ENCODE measurements at places on chromosomes 4 and X.

- no peak for DNase-seq
These were observed 52.9 kb upstream of the TRPC5OS start for GRCh38 chrX:111823128-111823527.

GRCh38 chr4:43238585-43238984 lies 346.1 kb downstream of the GRXCR1 start:
- no peak for DNase-seq

DNA sequence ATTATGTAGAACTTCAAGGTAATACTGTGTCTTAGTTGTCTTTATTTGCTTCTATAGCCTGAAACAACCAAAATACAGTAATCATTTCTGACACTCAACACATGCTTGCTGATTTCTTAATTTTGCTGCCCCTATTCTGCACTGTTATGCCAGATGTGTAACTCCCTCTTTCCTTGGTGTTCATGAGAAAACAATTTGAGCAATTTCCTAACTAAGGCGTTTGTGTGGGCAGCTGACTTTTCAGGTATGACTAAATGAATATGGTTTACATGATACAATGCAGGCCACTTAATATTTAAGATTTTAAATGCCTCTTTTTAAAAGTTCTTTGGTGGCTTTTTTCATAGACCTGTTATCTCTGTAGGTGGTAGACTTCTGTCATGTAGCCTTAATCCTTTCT lies 46.1 kb upstream of the CENPE start:
- DNase-seq, result no peak

- no peak for DNase-seq
These were observed 626 bp downstream of the YTHDC1 start for GRCh38 chr4:68349279-68349648.

DNA sequence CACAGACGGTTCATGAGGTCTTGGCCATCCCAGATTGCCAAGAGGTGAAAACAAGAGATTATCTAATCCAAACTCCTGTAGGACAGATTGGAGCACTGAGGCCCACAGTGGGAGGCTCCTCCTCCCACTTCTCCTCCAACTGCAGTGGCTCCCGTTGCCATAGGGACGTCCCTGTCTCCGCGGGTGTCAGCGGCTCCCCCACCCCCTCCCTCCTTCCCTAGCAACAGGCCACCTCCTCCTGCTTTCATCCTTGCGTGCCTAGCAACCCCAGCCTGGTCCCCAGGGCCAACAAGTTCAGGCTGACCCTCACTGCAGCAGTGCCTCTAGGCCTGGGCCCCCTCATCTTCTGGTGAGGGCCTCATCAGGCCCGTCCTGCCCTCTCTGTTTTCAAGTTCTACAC lies 6.8 kb upstream of the IQSEC2 start:
- no peak for DNase-seq

GRCh38 chrX:44432641-44433040 lies 89.2 kb upstream of the EFHC2 start:
- no peak for DNase-seq

GRCh38 chrX:133265331-133265730 lies 47.2 kb upstream of the TFDP3 start:
- DNase-seq, result peak; percentile 13

DNA sequence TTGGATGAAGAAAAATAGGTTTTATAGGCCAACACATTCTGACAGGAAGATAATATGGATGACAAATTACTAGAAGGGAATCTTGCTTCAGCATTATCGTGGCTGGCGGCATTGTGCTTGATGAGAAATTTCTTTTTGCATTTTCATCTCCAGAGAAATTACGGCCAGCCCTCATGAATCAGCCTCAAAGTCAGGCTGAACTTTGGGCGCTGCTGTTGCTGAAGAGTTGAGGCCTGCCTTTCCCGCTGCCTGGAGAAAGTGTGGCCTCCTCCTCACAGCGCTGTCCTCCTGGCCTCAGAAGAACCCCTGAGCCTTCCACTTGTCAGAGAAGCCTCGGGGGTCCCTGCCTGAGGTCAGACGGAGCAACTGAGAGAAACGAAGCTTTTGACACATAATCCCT lies 272.4 kb upstream of the KCNIP4 start:
- DNase-seq, result no peak

DNA sequence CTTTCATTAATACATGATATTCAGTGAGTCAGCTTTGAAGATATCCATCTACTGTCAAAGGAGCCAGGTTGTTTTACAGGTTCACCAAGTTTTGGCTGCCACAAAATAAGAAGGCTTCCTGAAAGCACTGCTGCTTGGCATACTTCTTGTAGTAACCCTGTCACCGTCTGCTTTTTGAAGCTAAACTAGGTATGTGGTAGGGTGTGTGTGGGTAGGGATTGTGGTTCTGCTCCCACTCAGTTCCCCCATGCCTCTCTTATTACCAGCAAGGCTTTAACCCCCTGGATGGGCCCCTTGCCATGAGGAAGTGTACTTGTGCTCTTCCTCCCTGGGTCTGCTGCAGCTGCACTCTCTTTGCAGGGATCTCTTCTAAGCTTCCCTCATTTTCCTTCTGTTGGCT lies 191.2 kb downstream of the BANK1 start:
- DNase-seq, result no peak

DNA sequence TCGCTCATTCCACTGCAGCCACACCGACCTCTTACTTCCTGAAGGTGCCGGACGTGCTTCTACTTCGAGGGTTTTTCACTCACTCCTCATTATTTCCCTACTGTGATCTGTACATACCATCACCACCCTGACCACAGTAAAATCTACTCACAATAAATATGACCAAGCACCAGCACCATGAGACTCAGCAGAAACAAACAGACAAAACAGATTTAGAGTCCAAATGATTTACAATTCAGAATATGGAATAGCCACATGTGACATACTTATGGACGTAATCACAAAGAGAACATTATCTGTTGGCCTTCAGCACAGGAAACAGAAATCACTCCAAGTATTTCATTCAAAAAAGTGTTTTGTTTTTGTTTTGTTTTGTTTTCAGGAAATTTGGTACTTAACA lies 16.1 kb upstream of the KLB start:
- no peak for DNase-seq

DNA sequence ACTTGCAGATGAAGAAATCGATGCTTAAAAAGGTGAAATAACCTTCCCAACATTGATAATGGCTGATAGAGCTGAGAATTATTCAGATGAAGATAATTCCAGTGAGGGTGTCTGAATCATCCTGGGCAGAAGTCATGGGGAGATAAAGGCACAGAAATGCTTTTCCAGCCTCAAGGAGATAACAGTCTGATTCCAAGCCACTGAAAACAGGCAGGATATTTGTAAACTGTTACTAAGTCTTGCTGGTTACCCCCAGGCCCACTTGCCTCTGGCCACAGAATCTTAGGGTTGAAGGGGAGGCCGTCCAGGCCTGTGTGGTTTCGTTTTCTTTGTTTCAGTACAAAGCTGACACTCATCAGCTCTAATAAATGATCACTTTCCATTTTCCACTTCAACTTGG lies 158.5 kb downstream of the SH3KBP1 start:
- no peak for DNase-seq

DNA sequence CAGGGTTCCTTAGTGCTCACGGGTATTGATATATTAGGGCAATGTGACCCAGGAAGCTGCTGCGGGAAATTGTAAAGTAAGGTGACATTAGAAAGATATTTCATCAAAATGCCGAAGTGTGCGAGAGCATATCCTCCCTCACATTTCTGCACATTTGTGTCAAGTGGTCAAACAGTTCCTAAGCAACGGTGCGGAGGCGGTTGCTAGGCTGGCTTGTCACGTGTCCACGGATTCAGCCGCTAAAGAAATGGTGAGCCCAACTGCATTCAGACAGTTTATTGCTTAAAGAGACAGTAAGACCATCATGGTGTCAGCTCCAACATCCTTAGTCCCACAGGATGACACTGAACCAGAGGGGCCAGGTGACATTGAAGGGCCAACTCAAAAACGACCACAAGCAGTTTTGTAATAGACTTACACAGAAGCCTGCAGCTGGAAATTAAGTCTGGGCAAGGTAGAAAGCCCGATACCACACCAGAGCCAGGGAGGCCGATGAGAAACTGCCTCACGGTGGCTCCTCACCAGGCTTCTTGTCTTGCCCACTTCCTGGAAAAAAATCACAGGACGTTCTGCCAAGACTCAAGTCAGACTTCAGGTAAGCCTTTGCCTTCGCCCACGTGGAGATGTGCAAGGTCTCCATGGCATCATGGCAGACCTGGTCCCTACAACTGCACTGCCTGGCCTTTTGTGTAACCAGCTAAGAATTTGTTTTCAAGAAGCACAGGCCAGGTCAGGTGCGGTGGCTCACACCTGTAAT lies 50.4 kb downstream of the USP11 start:
- DNase-seq, result no peak

- DNase-seq, result no peak
These were observed 209.2 kb downstream of the TECRL start for GRCh38 chr4:64200001-64200555.

GRCh38 chrX:1316527-1316926 lies 20.1 kb upstream of the IL3RA start:
- no peak for DNase-seq

DNA sequence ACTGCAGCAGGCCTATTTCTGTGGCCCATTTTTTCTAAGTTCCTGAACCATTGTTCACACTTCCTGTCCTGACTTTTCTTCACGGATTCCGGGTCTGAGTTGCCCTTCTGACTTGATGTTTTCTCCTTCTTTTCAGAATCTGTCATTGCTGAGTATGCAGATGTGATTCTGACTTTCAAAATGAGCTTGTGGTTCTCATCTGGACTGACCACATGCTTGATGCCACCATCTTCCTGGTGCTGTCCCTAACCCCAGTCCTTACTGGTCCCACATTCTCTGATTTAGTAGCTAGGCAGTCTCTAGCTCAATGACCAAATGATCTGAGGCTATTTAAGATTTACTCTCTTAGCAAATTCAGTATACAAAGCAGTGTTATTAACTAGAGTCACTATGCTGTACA lies 822.3 kb upstream of the TENM3 start:
- DNase-seq, result no peak

GRCh38 chrX:110056419-110056818 lies 53.5 kb downstream of the TMEM164 start:
- DNase-seq, result no peak

- DNase-seq, result peak; percentile 27
These were observed 73.0 kb upstream of the ZNF518B start for GRCh38 chr4:10530137-10530786.

DNA sequence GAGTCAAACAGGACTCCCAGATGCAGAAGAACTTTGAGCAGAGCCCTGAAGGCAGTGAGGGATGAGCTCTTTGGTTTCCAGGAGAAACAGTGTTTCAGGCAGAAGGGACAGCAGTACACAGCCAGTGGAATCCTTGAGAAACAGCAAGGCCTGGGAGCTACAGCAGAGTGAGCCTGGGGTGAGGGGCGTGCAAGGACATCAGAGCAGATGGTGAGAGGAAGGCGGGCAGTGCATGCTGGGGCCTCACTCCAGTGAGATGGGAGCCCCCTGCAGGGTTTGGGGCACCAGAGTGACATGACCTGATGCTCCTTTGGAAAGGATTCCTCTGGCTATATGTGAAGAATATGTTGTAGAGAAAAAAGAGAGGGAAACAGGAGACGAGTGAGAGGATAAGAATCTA lies 98.1 kb upstream of the EGFL6 start:
- DNase-seq, result no peak

DNA sequence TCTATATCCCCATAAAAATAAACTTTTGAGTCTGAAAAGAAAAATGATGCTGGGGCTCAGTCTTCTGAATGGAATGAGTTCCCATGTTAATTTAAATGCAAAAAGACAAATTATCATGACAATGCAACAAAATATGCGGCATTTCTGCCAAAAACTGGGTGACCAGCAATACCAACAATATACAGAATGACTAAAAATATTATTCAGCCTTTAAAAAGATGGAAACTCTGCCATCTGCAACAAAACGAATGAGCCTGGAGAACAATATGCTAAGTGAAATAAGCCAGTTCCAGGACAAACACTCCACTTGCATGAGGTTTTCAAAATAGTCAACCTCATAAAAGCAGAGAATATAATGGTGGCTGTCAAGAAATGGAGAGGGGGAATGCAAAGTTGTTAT lies 558.5 kb downstream of the IL15 start:
- DNase-seq, result peak; percentile 32

GRCh38 chrX:40709395-40709794 lies 25.9 kb downstream of the MED14 start:
- no peak for DNase-seq

GRCh38 chrX:150483356-150483985 lies 85.0 kb upstream of the MTM1 start:
- DNase-seq, result no peak

- peak; percentile 79 for DNase-seq
These were observed 166.4 kb downstream of the TSPAN5 start for GRCh38 chr4:98491899-98492559.

DNA sequence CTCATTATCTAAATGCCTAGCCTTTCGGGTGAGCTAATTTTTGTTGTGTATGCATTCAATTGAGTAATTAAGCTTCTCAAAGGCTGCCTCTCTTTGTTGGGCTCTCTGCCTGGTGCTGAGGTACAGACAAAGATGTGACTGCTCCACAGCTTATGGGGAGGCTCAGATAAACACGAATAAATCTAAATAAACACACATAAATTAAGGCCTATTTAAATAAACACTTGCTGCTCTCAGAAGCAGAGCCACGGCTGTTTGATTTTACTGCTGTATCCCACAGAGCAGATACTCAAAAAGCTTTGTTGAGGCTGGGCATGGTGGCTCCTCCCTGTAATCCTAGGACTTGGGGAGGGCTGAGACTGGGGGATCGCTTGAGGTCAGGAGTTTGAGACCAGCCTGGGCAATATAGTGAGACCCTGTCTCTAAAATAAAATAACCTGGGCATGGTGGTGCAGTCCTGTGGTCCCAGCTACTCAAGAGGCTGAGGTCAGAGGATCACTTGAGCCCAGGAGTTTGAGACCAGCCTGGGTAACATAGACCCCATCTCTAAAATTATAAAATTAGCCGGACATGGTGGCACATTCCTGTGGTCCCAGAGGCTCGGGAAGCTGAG lies 8.4 kb upstream of the CD99 start:
- no peak for DNase-seq

DNA sequence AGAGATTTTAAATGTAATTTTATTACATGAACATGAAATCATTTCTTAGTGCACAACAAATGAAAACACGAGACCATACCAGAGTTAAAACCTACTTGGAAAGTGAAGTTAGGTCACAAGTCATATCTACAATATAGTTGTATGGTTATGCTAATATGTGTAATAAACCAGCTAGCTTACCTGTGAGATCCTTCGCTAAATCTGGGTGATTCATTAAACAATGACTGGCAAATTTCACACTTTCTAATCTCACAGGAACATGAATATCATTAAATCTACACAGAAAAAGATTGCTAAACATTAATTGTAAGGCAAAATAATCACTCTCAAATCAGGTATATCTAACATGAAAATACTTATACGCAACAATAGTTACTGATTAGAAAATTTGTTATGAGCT lies 67.6 kb downstream of the PDS5A start:
- DNase-seq, result no peak

- peak; percentile 87 for DNase-seq
These were observed 5.6 kb downstream of the NYX start for GRCh38 chrX:41452565-41453356.
